ENCODE measurements at places on chromosomes 4 and X. TPM values are rescaled to one million over a fixed set of nuclear protein-coding genes. Genes with fewer than 3 reads are reported as not detected.

GRCh38 chr4:126404549-126404948, 1089.8 kb downstream of the FAT4 start:
- DNase-seq = no peak

- DNase-seq = no peak
Observed at GRCh38 chr4:94356444-94356843, 13.8 kb upstream of the HPGDS start.

GRCh38 chrX:84224741-84225140, 36.7 kb upstream of the RPS6KA6 start:
- no peak for DNase-seq

DNA sequence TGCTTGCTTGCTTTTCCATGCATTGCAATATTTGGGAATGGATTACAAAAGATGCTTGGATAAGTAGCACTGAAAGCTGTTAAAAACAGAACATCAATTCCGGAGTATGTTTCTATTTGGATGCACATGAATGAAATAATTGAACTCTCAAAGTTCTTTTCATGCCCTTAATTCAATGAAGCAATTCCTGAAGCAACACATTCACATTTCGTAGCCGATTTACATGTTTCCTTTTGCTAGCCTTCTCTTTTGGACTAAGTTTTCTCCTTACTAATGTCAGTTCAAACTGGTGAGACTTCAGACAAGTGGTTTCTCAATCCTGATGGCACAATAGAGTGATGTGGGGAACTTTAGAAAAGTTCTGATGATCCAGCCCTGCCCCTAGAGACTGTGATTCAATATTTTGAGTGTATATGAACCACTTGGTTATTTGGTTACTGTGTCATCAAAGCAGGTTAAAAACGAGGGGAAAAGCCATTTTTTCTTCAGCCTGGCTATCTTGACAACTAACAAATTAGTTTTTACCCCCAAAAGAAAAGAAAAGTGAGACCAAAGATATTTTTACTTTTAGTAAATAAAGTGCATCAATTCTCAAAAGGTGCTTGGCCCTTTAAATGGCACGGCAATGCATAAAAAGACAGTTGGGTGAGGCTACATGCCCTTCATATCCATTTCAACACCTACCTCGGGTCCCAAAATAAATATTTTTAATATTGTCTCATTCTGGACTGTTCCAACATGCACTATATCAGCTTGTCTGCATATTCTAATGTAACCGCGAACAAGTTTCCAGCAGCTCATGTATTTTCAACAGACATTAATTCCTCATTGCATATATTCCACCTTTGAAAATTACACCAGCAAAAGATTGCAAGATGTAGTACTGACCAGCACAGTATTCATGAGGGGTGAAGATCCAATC, 90.1 kb upstream of the RPL34 start:
- no peak for DNase-seq

DNA sequence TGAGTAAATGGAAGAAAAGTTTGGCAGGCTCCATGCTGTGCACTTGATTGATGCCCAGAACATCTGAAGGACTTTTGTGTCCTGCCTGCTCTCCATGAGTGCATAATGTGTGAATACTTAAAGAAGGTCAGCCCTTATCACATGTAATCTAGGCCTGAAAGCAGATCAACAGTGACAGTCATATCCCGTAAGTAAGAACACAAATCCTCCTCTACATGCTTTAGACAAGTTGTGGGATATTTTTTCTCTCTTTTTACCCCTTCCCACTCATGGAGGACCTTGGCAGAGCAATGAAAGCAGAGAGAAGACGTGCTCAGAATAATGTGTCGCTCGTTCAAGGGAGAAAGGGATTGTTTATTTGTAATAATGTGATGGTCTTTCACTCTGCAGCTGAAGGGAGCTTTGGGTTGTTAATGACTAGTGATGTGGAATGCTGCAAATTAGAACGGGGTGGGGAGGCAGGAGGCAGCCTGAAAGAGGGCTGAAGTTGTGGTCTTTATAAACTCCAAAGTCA, 286.6 kb downstream of the BMPR1B start:
- DNase-seq = no peak

GRCh38 chrX:64805683-64806082, 170.6 kb downstream of the ZC4H2 start:
- DNase-seq = no peak

DNA sequence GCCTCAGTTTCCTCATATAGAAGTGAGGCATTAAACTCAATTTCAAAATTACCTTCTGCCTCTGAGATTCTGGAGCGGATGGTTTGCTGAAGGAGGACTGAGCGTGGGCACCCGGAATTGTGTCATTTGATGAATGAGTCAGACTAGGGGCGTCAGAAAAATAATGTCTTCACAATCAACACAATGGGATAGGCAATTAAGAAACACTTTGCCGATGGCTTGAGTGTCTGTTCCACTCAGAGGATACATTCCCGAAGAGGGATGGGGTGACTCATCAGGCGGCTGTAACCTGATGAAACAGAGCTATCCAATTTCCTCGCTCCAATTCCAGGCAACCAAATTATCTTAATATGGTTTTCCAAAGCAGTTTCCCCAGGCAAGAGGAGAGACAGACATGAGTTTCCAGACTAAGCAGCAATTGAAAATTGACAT, 1.2 kb upstream of the CHRNA9 start:
- no peak for DNase-seq

CHRNA9 gene
- not detected for total RNA-seq

TCEAL2 gene
- total RNA-seq = 17.8 TPM

FHIP1A gene
- 29.1 TPM for total RNA-seq

PARM1 gene
- 209 TPM for total RNA-seq
